ENCODE measurements at places on chromosomes 4 and X.

- no peak for DNase-seq
Observed at GRCh38 chrX:53486285-53486684, 52.1 kb upstream of the HSD17B10 start.

- no peak for DNase-seq
Observed at GRCh38 chr4:159900562-159900961, 797.7 kb downstream of the RAPGEF2 start.

GRCh38 chr4:94277534-94277933 is 65.1 kb downstream of the HPGDS start:
- no peak for DNase-seq

DNA sequence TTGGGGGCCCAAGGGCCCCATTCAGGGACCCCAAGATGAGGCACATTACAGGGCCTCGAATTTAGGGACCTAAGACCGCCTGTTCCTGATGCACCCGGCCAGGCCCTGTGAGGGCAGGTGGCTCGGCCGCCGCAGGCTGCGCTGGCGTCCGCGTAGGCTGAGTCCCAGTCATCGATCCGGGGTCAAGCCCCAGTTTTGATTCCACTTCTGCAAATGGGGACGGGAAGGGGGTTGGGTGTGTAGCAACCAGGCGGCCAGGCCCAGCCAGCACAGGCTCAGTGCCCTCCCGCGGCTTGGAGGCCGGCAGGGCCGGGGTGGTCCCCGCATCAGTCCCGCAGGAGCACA is 327 bp downstream of the PNPLA4 start:
- no peak for DNase-seq

- DNase-seq: no peak
Observed at GRCh38 chrX:24145303-24146186, 4.0 kb upstream of the ZFX start.

DNA sequence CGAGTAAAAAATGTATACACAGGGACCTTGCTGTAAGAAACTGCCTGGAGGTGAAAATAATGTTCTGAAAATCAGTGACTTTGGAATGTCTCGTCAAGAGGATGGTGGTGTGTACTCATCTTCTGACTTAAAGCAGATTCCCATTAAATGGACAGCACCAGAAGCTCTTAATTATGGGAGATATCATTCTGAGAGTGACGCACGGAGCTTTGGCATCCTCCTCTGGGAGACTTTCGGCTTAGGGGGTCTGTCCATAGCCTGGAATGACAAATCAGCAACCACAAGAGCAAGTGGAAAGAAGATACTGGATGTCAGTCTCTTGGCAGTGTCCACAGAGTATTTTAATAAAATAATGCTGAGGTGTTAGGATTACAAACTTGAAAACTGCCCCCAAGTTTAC is 129.4 kb downstream of the THOC2 start:
- DNase-seq: no peak

GRCh38 chr4:21882051-21882839 is 66.3 kb downstream of the KCNIP4 start:
- DNase-seq: no peak

All from NCI-H2107 (cell line).